ENCODE measurements at places on chromosomes 16 and 17.

DNA sequence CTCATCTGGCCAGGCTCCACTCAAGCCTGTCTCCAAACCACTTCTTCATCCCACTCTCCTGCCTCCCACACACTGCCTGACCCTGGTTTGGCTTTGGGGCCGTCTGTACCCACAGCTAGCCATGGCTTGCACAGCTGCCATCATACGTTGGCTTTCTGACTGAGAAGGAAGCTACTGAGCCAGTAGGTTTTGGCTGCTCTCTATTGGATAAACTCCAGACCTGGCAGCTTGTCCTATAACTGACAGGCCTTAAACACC is 3.9 kb downstream of the MIF4GD start:
- DNase-seq = no peak

- DNase-seq = no peak
Measured at GRCh38 chr17:31389657-31390381, 1.7 kb upstream of the RAB11FIP4 start.

GRCh38 chr17:45307290-45308015 is 9.4 kb downstream of the MAP3K14 start:
- peak; percentile 31 for DNase-seq

DNA sequence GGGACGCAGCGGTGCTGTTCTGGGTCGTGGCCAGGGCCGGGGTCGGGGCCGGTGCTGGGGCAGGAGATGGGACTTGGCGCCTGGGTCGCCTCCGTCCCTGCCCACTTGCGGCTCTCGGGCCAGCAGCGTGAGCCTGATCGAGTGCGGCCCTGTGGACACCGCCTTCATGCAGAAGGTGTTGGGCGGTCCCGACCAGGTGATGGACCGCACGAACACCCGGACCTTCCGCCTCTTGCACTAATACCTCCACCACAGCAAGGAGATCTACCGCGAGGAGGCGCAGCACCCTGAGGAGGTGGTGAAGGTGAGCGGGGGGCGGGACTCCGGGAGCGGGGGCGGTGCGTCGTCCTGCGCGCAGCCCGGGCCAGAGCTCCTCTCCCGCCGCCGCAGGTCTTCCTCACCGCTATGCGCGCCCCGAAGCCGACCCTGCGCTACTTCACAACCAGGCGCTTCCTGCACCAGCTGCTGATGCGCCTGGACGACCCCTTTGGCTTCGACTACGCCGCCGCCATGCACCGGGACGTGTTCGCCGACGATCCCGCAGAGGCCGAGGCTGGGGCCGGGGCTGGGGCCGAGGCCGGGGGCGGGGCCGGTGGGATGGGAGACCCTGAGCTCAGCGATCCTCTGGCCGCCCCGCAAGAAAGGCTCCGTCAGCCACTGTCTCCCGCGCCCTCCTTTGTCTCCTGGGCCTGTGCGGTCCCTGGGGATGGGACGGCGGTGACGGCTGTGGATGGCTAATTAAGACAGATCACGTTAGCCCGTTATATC is 4.5 kb upstream of the HSD17B1 start:
- DNase-seq = peak; percentile 83

DNA sequence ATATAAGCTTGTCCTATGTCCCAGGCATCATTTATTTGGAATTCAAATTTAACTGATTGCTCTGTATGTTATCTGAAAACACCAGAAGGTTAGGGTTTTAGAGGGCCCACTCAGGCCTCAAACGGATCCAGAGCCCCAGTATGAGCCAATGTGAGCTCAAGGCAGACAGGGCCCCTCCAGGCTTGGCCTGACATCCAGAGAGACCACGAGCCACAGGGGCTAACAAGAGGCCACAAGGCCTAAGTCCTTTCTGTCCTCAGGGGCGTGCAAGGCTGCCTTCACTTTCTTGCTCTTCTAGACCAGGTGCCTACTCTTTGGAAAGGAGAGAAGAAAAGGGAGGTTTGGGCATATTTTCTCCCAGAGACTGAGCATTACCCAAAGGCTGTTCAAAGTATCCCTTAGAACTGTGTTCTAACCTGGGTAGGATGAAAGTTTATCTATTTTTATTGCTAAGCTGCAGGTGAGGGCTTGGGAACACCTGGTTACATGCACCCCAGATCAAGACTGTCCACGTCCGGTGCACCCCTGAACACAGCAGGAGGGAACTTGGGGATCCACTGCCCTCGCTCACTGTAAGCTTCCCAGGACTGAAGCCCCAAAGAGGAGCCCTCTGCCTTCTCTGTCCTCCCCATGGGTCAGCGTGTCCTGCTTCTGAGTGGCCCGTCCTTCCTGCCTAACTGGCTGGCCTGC is 1.5 kb upstream of the ENGASE start:
- DNase-seq = no peak

GRCh38 chr17:9924735-9925191 is 19.7 kb upstream of the RCVRN start:
- DNase-seq = peak; percentile 53

- peak; percentile 80 for DNase-seq
Measured at GRCh38 chr17:77783991-77784820, 174.3 kb upstream of the TNRC6C start.

- no peak for DNase-seq
Measured at GRCh38 chr17:27804113-27804512, 3.8 kb upstream of the NOS2 start.

Measured in CD4-positive, alpha-beta T cell treated with Interleukin-1 beta for 1 hour (primary cell).